ENCODE measurements at places on chromosomes 5 and 9.
A peak's percentile ranks its signal among the peaks of the same experiment; 100 is the strongest.

- no peak for DNase-seq
Observed at GRCh38 chr5:159782197-159782994, 133.9 kb upstream of the ADRA1B start.

- DNase-seq, result peak; percentile 10
Observed at GRCh38 chr5:131536211-131536826, 98.7 kb downstream of the RAPGEF6 start.

- DNase-seq, result no peak
Observed at GRCh38 chr5:175889910-175890684, 18.7 kb downstream of the CPLX2 start.

DNA sequence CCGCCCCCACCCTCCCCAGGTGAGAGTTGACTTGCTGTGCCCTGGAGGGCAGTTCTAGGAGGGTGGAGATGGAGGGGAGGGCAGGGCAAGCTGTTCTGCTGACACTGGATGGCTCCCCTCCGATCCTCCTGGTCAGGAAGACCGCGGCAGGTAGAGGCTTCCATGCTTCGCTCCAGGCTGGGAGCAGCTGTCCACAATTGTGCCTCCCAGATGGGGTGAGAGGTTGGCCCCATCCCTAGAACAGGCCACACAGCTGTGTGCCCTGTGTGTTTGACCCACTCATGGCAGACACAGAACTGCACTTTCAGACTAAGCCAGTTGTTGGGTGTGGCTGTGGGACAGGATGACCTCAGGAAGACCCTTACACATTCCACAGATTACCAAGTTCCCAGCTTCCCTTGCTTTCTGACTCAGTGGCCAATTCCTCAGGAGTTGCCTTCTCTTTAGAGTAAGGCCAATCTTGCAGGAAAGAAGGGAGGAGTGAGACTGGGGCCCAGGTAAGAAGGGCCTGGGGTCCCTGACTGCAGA is 72.1 kb upstream of the HSPA9 start:
- DNase-seq, result peak; percentile 27

- no peak for DNase-seq
Observed at GRCh38 chr9:13461414-13461991, 182.0 kb upstream of the MPDZ start.

DNA sequence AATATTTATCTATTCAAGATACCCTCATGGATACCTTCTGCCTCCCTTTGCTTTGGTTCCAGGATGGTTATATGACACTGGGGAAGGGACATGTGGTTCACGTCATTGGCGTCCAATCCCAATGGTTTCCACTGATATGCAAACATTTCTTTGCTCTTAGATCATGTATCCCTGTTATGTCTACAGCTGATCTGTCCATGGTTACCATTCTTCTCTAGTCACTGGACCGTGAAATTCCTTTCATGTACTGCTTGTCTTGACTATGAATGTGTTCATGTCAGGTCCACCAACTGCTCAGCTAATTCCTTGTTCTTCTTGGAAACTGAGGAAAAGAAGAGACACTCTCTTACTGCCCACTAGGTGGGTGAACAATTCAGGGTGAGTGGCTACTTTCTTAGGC is 391.1 kb upstream of the ZNF608 start:
- DNase-seq, result no peak

DNA sequence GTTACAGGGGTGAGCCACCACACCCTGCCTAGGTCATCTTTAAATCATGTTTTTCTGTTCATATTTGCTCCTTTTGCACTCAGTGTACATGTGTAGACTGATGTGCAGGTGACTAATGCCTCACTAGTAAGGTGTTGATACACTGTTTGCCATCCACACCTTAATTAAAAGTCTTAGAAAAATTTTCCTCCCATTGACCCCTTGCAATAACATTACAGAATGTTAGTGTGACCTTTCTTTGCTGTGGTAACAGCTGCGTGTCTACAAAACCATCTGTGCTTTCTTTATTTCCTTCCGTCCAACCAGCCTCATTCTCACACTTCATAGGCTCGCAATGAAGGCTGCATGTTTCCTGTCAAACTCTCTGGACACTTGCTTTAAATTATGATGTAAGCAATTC is 6.6 kb upstream of the CEMIP2 start:
- DNase-seq, result no peak

- DNase-seq, result no peak
Observed at GRCh38 chr5:163401271-163401670, 36.1 kb upstream of the CCNG1 start.

Measured in endothelial cell of umbilical vein (primary cell).